ENCODE measurements at places on chromosomes 3 and 15.

DNA sequence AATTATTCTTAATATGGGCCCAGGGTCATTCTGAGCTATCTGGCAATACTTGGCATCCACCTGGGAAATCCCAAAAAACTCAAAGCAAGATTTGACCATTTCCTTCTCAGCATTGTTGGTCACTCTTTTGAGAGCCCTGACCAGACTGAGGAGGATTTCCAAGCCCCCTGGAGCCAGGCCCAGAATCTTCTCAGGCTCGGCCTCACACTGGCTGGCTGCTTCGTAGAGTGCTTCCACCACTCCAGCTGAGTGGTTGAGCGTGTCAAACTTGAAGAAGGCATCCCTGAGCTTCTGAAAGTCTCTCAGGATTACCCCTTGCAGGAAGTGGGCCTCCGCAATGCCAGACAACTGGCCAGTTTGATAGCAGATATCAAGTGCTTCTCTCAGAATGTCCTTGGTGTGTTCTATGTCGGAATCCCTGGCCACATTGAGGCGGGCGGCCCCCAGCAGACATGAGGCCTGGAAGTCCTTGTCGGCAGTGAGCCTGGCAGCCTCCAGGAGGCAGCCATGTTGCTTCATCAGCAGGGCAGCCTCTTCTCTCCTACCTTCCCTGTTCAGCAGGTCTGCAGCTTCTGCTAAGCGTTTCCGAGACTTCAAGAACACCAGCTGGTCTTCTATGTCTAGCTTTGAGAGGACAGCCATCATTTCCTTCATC lies 68.9 kb upstream of the DCLK3 start:
- DNase-seq = no peak

DNA sequence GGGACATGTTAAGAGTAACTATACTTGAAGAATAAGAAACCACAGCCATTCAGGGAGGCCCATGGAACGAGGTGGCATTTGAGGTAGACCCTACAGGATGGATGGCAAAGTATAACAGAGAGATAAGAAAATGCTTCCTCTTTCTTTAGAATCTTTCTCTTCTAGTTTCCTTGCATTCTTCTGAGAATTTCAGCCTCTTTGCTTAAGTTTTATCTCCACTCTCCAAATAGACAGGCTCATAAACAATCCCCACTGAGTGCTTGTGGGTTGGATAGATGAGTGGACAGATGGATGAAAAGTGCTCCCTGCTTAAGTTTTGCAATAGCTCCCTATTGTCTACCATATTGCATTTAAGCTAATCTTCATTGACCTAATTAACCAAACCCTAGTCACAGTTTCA lies 103.7 kb downstream of the MEX3B start:
- no peak for DNase-seq

DNA sequence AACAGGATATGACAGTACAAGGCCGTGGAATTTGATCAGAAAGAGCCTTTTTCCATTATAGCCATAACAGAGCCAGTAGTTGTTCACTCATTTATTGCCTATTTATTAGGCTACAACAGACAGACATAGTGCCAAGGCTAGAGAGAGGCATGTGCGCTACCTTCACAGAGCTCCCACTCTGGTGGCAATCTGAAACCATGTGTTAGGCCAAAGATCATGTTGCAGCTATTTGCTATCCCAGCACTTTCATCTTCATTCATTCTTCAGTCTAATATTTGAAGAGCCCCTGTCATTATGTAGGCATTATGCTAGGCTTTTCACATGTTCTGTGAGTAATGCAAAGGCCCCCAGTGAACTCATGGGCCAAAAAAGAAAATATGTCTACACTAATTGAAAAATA lies 404.8 kb downstream of the IGSF11 start:
- no peak for DNase-seq

GRCh38 chr3:25532431-25533162 lies 104.5 kb downstream of the RARB start:
- peak; percentile 66 for DNase-seq

- DNase-seq = peak; percentile 40
These were observed 142.4 kb downstream of the ANXA2 start for GRCh38 chr15:60255390-60255789.

GRCh38 chr3:193978486-193978885 lies 157.5 kb upstream of the HES1 start:
- DNase-seq = no peak

- no peak for DNase-seq
These were observed 66.6 kb upstream of the LARS2 start for GRCh38 chr3:45321607-45322391.

- DNase-seq = peak; percentile 74
These were observed 15.2 kb downstream of the GNAI2 start for GRCh38 chr3:50251220-50251619.

DNA sequence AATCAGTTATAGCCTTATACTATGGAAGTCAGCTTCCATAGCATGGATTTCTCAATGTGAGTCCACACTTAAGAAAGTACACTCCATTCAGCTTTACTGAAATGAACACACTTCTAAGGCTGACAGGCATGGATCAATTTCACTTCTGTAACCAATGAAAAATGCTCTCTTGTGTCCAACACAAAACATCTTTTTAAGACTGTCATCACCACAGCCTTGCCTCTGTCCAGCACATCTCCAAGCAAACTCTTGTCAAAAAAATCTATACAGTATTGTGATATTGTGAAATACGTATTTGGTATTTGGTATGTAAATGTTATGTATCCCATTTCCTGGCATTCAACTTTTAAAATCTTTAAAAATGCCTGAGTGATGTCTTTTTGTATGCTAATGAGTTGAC lies 208.7 kb downstream of the RAP2B start:
- DNase-seq = no peak

- no peak for DNase-seq
These were observed 23.3 kb upstream of the ACKR4 start for GRCh38 chr3:132573797-132574211.

GRCh38 chr3:60316121-60316797 lies 935.0 kb downstream of the FHIT start:
- no peak for DNase-seq

DNA sequence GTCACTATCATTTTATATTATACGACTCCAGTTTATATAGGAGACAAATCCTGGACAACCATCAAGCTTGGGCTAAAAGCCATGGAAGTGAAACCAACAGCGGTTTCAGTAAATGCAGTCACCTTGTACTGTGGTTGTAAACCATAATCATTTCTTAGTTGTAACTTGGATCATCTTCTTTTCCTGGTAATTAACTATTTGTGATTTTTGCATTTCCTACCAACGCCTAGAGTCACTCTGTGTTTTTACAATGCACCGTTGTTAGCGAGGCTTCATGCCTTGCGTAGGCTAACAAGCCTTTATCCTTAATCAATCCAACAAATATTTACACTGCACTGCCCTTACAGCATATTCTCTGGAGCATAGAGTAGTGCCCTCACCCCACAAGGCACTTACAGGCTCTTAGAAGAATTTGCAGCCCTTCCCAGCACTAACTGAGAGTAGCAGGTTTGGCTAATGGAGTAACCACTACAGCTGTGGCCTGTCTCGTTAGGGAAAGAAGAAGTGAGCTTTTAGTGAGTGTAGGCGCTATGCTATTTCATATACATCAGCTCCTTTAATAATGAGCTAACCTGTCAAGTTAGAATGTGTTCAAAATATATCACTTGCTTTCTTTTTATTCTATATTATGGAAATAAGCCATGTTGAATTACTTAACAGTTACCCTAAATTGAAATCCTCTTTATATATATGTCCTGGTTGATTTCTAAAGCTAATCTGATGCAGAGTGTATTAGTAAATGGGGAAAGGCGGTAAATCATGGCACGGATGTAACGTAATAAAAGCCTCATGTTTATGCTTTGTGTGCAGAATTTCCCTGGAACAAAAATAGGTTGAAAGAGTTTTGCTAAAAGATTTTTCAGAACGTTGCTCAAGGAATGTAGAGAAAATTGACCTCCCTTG lies 62.8 kb downstream of the ABHD2 start:
- no peak for DNase-seq
